ENCODE measurements at places on chromosomes 2 and 18. TPM values are rescaled to one million over a fixed set of nuclear protein-coding genes. Genes with fewer than 3 reads are reported as not detected.

- peak; percentile 49 for DNase-seq
Observed at GRCh38 chr2:179377296-179377695, 112.7 kb upstream of the SESTD1 start.

Gene ANKRD30B
- not detected for total RNA-seq

DNA sequence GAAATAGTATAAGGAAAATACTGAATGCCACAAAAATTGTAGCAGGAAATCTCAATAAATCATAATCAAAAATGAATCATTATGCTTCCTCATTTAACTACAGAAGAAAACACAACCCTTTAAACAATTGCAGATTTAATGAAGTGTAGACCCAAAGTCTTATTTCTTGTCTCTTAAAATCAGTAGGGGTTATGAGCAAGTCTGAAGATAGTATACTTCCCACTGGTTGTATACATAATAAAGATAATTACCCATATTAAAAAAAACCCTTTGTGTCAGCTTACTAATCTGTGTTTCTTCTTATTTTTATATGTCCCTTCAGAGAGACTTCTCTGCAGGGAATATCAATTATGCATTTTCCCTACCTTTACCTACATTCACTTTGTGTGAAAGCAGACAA is 504.7 kb downstream of the ERBB4 start:
- no peak for DNase-seq

GRCh38 chr2:239065962-239066361 is 218.1 kb downstream of the TWIST2 start:
- no peak for DNase-seq

GRCh38 chr2:69914950-69915945 is at the start of gene MXD1:
MXD1 (plus strand) TSS chr2:69915109; CDS start chr2:69915331, 222 bp downstream.
- DNase-seq: peak; percentile 9

Gene NCKAP5
- 0.29 TPM for total RNA-seq

GRCh38 chr2:173077506-173078177 is 2.0 kb downstream of the MAP3K20 start:
- DNase-seq: no peak

- DNase-seq: peak; percentile 17
Observed at GRCh38 chr2:71721362-71721665, 268.0 kb downstream of the DYSF start.

DNA sequence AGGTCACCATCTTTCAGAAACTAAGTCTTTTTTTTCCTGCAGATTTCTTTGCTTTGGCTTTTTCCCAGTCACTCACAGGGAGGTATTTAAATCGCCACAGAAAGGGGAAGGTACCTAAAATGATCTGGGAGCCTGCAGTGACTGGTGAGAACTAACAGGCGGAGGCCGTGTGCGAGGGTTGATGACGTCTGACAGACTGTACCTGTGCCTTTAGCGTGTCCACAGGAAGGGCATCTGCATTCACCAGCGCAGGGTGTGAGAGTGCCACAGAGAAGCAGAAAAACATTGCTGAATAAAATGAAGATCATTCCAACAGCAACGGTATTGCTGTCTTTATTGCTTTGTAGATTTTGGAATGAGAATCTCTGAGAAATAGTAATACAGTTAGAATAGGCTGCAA is 5.7 kb downstream of the CTDP1 start:
- DNase-seq: no peak

DNA sequence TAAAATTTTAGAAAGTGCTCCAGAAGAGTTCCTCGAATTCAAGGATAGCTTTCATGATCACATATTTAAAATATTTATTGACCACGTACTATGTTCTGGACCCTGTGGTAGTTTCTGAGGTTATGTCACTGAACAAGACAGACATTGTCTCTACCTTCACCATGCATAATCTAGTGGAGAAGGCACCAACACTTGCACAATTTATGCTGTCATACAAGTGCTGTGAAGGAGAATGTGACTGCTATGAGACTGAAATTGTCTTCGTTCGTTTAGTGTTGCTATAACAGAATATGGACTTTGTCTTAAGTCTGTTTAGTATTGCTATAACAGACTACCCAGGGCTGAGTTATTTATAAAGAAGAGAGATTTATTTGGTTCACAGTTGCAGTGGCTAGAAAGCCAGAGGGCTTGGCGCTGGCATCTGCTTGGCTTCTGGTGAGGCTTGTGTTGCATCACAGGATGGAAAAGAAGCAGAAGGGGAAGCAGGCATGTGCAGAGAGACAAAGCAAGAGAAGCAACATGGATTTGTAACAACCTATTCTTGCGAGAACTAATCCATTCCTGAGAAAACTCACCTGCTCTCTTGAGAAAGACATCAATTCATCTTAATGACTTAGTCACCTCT is 50.0 kb upstream of the RFX8 start:
- no peak for DNase-seq

GRCh38 chr2:219003979-219004378 is 10.8 kb upstream of the CRYBA2 start:
- DNase-seq: no peak

DNA sequence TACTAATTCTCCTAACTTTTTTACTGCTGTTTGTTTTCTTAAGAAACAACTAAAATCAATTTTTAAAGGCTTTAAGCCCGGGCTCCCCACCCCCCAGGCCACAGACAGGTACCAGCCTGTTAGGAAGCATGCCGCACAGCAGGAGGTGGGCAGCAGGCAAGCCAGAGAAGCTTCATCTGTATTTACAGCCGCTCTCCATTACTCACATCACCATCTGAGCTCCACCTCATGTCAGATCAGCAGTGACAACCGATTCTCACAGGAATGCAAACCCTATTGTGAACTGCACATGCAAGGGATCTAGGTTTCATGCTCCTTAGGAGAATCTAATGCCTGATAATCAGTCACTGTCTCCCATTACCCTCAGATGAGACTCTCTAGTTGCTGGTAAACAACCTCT is 517.0 kb downstream of the NRXN1 start:
- no peak for DNase-seq

Gene KCNJ3
- total RNA-seq: not detected

DNA sequence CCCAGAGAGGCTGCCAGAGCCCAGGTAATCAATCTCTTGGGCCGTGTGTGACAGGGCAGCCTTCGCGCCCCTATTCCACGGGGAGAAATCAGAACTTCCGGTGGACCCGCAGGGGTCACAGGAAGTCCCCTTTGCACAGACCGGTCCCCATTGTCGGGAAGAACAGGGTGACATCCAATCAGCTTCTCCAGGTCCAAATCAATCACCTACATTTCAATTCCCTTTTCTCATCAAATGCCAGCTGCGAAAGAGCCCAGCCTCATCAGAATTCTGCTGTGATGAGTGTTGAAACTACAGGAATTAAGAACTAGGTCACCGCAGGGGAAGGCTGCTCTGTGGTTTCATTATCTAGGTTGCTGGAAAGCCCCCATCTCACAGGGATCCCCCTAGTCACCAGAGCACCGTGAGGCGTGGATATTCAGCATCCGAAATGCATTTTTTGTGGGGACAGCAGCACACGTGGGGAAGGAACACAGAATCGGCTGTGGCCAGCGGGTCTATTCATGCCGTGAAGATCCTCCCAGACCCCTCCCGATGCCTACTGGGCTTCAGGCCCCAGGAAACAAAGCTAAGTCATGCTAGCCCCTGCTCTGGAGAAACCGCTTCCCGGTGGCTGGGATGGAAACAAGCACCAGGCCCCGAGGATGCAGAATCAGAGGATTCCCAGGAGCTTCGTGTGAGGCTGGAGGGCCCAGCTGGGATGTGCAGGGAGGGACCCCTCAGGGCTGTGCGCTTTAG is 193.7 kb upstream of the ID2 start:
- no peak for DNase-seq

Gene SH3BP4
- 87.2 TPM for total RNA-seq

GRCh38 chr2:58070765-58071164 is 24.2 kb downstream of the VRK2 start:
- no peak for DNase-seq

GRCh38 chr2:188142636-188143295 is 148.9 kb upstream of the GULP1 start:
- DNase-seq: peak; percentile 54

- DNase-seq: no peak
Observed at GRCh38 chr18:77137851-77138250, 5.3 kb upstream of the MBP start.

DNA sequence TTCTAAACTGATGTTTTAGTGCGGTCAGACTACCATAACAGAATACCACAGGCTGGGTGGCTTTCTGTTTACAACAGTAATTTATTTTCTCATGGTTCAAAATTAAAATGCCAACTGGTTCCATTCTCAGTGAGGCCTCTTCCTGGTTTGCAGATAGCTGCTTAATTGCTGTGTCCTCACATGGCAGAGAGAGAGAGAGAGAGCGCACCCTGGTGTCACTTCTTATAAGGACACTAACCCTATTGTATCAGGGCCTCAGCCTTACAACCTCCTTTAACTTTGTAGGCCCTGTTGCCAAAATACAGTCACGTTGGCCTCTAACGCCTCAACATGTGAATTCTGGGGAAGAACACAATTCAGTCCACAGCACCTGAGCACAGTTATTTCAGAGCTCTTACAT is 37.5 kb upstream of the ZNF385B start:
- DNase-seq: peak; percentile 24

GRCh38 chr2:95314964-95315611 is 17.9 kb downstream of the KCNIP3 start:
- peak; percentile 42 for DNase-seq

DNA sequence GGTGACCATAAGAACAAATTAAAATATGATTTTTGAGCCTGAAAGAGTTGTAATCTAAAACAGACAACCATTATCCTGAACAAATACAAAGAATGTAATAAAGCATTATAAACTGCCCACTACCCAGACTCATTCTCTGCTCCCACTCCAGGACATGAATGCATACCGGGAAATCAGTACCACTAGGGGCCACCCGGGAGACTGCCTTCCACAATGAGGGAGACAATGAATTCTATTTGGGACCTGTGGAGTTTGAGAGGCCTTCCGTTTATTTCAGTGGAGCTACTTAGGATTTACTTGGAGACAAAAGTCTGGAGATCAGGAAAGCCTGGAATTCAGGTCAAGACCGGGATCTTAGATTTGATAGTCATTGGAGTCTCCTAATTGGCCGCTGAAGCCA is 50.0 kb downstream of the NAB1 start:
- no peak for DNase-seq

- DNase-seq: no peak
Observed at GRCh38 chr18:58525928-58526424, 102.9 kb downstream of the ALPK2 start.

Gene TRMT61B
- total RNA-seq: 12.4 TPM

GRCh38 chr2:43007901-43008300 is 215.5 kb upstream of the HAAO start:
- no peak for DNase-seq

DNA sequence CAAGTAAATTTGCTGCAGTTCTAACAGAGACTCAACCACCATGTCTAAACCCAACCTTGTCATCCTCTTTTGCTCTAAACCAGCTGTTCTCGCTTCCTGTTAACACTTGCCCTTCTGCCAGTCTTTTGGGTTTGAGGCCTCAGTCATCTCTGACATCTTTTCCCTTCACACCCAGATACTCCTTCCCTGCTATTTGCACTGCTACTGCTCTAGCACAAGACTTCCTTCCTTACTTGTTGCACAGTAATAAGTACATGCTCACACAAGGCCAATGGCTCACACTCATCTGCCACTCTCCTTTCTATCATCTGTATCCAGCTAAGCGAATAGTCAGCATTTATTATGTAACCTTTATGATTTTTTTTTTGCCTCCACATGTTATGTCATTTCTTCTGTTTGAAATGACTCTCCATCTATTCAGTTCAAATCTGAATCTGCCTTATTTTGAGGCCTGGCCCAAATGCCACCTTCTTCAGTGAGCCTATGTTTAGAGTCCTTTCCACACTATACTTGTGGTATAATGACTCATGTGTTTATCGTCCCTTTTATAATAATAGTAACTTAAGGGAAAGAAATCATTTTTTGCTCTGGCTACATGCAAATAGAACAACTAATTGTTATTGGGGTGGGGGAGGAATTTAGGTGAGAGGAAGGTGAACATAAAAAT is 22.5 kb upstream of the CDKL4 start:
- DNase-seq: no peak
